ENCODE measurements at places on chromosomes 7 and 10.

DNA sequence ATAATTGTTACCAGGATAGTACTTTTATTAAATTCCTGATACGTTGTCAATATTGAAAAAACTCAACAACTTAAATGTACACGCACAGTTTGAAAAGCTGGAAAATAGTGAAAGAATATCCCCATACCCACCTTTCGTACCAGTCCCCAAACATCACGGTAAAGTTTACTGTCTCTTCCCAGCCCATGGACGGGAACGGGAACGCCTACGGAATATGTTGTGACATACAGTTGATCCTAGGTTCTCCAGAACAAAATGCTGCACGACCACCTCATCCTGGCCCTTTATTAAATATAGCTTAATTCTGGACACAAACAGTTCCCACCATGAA lies 527 bp upstream of the BCAP29 start:
- no peak for DNase-seq

DNA sequence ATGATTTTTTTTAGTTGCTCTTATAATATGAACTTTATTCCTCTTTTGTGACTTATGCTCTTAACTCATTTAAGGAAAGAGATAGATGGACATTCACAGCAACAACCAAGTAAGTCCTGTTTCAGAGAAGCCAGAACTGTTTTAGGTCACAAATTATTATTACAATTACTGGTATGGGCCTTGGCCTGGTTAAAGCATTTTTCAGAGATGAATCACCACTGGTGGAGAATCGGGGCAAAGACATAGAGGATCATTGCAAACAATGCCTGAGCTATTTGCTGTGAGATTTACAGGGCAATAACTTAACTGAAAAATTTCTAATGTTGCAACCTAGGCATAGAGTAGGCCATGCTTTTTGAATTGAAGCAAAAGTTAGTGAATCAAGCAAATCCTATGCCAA lies 138.0 kb upstream of the YAE1 start:
- DNase-seq: no peak

DNA sequence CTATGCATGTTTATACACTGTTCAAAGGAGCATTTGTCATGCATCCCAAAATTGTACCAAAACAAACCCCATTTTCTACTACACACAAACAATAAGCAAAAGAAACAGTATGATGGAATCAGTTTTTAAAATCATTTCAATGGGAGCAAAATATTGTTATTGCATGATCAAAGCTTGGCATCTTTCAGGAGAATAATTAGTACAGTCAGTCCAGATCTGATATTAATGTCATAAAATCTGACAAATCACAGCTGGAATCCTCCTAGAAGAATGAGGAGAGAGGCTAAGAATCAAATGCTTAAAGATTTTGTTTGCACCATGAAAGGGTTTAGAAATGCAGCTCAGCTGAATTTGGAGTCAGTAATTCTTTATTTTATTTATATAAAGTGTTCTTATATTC lies 229.7 kb upstream of the SEMA3E start:
- DNase-seq: no peak

DNA sequence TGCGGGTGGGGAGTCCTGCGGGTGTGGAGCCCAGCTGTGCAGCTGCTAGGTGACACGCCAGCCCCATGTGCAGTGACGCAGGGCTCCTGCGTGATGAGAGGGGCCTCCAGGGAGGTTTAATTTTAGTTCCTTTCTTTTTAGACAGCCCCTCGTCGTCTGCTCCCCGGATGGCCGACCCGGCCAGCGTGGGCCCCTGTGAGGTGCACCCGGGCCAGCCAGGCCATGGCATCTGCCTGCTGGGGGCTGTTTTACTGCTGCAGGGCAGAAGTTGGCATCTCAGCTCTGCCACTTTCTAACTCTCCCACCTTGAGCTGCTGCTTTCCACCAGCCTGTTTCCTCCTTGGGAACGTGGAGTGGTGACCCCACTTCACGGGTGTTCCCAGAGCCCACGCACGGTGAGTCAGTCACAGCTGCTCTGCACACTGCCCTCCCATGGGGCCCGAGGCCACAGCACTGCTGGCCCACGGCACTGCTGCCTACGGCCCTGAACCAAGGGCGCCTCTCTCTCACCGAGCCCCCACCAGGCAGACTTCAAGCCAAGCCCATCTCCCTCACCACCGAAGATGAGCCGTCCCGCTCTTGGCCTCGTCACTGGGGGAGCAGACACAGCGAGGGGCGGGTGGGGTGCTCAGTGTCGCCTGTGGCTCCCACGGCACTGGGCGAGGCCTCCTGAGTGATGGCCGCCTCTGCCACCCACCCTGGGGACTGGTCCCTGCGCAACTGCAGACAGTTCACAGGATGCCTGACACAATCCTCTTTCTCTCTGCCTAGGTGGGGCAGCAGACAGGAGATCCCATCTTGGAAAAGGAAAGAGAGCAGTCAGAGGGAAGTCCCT lies 21.3 kb downstream of the CYP2W1 start:
- no peak for DNase-seq

DNA sequence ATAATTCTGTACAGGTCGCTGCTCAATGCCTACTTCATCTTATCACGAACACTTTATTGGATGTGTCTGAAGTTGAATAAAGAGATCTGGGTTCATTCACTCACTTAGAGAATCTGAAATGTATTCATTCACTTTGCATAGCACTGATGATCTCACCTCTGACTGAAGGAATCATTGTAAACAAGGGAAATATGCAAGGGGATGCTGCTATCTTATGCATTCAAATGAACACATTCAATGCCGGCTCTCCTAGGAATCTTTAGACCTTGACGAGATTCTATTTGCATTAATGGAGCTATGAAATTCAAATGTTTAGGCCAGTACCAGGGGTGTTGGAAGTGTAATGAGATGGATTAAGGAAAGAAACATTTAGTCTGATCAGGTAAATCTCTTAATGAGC lies 200.6 kb upstream of the COBL start:
- no peak for DNase-seq

DNA sequence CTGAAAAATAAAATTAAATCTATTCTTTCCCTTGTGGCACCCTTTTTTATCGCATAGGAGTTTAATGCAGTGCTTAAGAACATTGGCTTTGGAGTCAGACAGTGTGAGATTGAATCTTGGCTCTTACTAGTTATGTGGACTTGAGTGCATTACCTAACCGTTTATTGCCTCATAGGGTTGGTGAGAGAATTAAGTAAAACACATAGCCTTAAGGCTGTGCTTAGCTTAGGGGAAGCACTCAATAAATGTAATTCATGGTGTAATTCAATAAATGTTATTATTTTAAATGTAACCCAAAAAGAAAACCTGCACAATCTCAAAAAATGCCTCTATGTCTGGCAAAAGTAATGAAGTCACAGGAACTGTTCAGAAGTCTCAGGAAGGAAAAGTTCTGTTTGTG lies 2.7 kb downstream of the STK17A start:
- DNase-seq: no peak

DNA sequence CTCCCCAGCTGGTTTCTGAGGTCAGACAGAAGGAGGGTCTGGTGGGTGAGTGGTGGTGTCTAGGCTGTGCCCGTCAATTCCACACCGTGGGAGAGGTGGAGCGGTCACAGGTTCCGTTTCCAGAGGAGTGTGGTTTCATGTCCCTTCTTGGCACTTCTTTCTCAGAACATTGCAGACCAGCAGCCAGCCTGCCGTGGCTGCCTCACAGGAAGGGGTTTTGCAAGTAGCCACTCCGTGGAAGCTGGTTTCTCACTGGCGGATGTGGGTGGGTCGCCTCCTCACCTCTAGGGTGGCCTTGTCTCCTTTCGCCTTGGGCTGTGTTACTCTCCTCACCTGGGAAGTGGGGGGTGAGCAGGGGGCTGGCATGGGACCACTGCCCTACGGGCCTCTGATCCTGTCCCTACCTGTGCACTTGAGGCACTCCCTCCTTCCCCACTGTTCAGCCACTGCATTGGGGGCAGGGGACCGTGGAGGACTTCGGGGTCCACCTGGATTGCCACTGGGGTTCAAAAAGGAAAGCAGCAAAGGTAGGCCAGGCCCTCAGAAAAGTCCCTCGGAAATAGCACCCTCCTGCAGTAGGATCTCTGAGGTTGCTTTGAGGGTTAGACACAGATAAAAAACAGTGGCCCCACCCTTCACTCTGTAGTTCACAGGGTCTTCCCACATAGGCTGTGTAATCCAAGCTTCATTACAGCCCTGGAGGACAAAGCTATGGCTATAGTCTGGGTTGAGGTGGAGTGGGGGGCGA lies 33.9 kb downstream of the TSPAN14 start:
- no peak for DNase-seq

- no peak for DNase-seq
These were observed 19.5 kb upstream of the ITGB8 start for GRCh38 chr7:20310963-20311742.

DNA sequence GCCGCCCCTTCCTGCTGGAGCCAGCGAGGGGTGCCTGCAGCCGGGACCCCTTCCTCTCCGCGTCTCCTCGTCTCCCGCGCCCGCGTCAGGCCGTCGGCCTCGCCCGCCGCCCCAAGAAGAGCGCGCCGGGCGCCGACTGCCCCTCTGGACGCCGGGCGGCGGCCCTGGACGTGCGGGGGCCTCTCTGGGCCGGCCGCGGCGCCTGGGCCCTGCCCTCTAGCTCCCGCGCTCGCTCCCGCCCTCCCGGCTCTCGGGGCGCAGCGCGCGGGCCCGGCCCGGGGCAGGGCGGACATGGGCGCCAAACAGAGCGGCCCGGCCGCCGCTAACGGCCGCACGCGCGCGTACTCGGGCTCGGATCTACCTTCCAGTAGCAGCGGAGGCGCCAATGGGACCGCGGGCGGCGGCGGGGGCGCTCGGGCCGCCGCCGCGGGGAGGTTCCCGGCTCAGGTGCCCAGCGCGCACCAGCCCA lies 704 bp downstream of the ZNRF2 start:
- DNase-seq: peak; percentile 29

GRCh38 chr7:29948587-29948986 lies 41.0 kb downstream of the SCRN1 start:
- DNase-seq: no peak

GRCh38 chr10:49172777-49173132 lies 15.4 kb downstream of the TMEM273 start:
- no peak for DNase-seq

DNA sequence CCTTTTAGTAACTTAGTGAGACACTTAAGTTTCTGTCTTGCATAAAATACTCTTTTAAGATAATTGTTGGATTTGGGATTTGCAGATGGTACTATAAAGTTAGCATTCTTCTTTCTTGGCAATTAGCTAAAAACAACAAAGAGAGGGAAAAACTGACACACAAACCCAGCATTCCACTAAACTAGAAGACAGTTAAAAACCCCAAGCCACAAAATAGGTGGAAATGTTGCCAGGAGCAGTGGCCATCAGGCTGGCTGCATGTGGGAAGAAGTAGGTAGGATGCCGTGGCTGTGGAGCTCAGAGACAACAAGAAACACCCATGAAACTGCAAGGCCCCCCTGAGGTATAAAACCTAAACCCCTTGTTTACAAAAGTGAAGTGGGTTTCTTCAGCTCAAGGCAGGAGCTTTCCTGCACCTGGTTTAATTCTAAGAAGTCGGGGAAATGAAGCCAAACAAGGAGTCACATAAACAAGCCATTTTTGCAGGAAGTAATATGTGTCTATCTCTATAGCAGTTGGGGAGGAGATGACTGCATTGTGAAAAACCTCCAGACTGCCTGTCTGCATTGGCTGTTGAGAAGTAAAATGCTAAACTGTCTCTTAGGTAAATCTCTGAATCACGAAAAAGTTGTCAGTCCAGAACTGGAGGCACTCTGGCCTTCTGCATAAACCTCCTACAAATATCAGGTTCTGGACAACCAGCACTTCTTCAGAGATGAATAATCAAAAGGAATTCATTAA lies 9.5 kb downstream of the RAB18 start:
- DNase-seq: no peak

- DNase-seq: no peak
These were observed 10.8 kb downstream of the SLF2 start for GRCh38 chr10:100923580-100923979.

- no peak for DNase-seq
These were observed 30.3 kb downstream of the IMMP2L start for GRCh38 chr7:111531993-111532392.

- DNase-seq: no peak
These were observed 44.4 kb downstream of the KLHDC10 start for GRCh38 chr7:130114776-130115175.

- no peak for DNase-seq
These were observed 387.1 kb downstream of the INHBA start for GRCh38 chr7:41315764-41316163.

DNA sequence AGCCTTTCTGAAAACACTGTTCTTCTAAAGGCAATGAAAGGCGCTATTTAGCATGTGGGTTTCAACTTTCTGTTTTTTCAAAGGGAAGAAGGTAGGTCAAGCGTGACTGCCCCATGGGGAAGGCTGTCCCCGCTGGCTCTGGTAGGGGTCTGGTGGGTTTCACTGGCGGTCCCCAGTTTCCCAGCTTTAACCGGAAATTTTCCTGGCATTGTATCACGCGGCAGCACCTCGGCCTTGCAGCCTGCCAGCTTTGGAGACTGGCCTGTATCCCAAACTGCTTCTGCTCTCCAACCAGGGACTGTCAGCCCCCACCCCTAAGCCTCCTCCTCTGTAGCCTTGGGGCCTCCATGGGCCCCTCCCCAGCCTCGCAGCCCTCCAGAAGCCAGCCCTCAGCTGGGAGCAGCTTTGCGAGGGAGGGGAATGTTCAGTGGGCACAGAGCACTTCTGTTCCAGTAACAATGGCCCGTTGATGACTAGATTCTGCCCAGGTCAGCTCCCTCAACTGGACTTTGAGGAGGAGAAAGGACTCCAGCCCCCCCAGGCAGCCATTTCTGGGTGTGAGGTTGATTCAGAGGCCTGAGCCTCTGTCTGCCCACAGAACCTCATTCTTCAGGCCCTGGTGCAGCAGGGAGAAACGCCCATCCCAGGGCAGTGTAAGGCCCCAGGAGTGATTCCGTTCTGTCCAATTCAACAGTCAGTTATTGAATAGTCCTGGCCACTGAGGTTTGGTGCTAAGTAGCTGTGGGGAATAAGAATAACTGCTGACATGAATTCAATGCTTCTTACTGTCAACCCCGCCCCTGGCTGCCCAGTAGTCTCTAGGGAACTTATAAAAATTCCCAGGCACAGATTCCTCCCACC lies 17.1 kb downstream of the CHST3 start:
- DNase-seq: no peak

DNA sequence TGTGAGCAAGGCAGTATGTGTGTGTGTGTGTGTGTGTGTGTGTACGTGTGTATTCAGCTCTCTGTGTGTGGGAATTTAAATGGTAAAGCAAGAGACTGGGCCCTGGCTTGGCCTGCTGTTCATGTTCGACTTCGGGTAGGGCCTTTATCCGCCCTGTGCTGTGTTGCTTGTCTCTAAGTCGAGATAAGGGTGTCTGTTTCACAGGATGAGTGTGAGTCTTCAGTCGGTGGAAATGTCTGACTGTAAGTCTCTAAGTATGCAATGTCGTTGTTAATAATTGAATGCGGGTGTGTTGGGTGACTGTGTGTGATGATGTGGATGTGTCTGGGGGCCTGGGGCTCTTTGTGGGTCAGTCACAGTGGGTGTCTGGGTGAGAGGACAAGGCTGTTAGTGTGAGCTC lies 34.8 kb downstream of the HIF1AN start:
- no peak for DNase-seq

GRCh38 chr7:52163311-52163710 lies 846.7 kb upstream of the COBL start:
- DNase-seq: no peak

DNA sequence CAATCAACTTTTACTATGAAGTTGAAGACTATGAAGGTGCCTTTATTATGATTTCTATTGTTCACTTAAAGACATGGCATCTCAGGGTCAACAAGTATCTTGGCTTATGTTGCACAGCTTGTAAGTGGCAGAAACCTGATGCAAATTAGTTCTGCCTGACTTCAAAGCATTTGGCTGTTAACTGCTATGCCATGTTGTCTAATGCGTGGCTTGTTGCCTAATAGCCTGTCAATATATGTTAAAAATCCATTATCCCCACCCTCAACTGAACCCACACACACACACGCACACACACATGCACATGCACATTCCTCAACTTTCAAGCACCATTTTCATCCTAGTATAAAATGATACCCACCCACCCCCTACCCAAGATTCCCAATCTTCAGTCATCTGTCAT lies 217.1 kb downstream of the NRG3 start:
- no peak for DNase-seq

Data from GDM1 (cell line).